ENCODE measurements at places on chromosomes 3 and 15. TPM values are rescaled to one million over a fixed set of nuclear protein-coding genes. Genes with fewer than 3 reads are reported as not detected.

The CYP11A1 gene
- not detected for polyA plus RNA-seq

The COL7A1 gene
- 59.4 TPM for polyA plus RNA-seq

The AHSG gene
- 0.59 TPM for polyA plus RNA-seq

The PRRT3 gene
- polyA plus RNA-seq, result 0.22 TPM

The EXOG gene
- 8.7 TPM for polyA plus RNA-seq

The FOXP1 gene
- polyA plus RNA-seq, result 6.2 TPM

The ZNF654 gene
- 8.2 TPM for polyA plus RNA-seq

The DNASE1L3 gene
- 2.1 TPM for polyA plus RNA-seq

The LPP gene
- polyA plus RNA-seq, result 16.0 TPM

The LINGO1 gene
- 0.06 TPM for polyA plus RNA-seq

The COL6A6 gene
- polyA plus RNA-seq, result not detected

The ITGA11 gene
- polyA plus RNA-seq, result not detected

The RPS27L gene
- 208 TPM for polyA plus RNA-seq

GRCh38 chr15:72227720-72228119, 3.3 kb downstream of the PKM start:
- peak overlapping the region; percentile 99 for H3K27ac ChIP-seq
- H3K4me3 ChIP-seq, result peak overlapping the region; percentile 83
- no peak for DNase-seq
- peaks cover 52% of the 10 kb centered on the region for H3K4me1 ChIP-seq

DNA sequence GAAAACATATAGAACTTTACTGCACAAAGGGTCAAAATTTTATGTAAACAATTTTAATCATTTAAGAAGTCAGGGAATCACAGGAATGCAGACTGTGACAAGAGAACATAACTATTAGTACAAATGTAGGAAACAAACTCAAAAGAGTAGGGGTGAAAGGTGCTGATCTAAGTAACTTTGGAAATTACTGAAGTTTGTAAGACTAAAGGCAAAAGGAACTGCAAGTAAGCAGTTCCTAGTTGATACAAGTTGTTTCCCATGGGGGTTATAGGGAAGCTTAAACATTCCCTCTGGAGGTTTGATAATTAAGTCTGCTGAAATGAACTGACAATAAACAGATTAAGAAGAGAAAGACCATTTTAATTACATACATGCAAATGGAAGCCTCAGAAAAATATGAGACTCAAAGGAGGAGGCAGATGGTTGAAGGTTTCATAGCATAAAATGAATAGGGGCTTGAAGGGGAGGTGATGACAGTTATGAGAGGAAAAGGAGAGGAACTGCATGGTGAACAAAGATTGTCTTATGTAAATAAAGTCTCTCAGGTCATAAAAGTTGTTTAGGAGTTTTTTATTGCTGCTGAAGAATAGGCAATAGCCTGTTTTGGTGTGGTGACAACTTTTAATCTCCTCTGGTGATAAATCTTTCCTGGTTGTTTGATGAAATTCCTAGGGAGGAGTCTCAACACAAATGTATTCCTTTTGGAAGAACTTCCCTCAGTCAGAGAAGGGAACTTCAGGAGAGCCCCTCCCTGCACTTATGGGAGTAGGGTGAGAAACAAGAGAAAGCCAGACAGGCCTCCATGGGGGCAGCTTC, 17.1 kb downstream of the SETMAR start:
- no peaks in the 10 kb centered on the region for H3K27me3 ChIP-seq
- H3K4me3 ChIP-seq, result no peak overlapping the region
- DNase-seq, result no peak

DNA sequence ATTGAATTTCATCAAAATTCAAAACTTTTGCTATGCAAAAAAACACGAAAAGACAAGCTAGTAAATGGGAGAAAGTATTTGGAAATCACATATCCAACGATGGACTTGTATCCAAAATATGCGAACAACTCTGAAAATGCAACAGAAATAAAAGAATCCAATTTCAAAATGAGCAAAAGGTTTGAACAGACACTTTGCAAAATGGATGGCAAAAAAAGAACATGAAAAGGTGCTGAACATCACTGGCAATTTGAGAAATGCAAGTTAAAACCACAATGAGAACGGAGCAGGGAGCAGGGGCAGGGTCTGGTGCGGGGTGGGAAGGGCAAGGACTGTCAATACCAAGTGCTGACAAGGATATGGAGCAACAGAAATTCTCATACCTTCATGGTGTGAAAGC, 23.1 kb upstream of the FOXP1 start:
- no peak overlapping the region for H3K27ac ChIP-seq
- H3K4me1 ChIP-seq, result peaks cover 9% of the 10 kb centered on the region
- H3K36me3 ChIP-seq, result no peaks in the 10 kb centered on the region
- H3K27me3 ChIP-seq, result no peaks in the 10 kb centered on the region
- H3K4me3 ChIP-seq, result no peak overlapping the region

DNA sequence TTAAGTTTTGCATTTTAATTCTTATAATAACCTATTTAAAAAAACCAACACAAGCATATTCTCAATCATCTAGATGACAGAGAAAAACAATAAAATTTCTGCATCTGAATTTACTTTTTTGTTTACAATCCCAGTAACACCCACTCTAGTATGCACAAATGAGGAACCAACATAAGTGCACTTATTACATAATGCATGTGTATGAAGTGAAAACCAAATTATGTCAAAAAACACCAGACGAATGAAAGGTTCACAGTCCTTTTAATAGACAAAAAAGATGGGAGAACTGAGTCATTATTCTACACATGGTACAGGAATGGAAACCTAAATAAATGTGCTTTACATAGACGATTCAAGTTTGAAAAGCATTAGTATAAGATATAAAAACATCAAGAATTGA, 91.7 kb downstream of the NR1I2 start:
- peaks cover 6% of the 10 kb centered on the region for H3K36me3 ChIP-seq
- no peak overlapping the region for H3K4me3 ChIP-seq

- no peak overlapping the region for H3K27ac ChIP-seq
- no peaks in the 10 kb centered on the region for H3K4me1 ChIP-seq
- no peak for DNase-seq
Observed at GRCh38 chr15:53233801-53234200, 443.7 kb upstream of the ONECUT1 start.

DNA sequence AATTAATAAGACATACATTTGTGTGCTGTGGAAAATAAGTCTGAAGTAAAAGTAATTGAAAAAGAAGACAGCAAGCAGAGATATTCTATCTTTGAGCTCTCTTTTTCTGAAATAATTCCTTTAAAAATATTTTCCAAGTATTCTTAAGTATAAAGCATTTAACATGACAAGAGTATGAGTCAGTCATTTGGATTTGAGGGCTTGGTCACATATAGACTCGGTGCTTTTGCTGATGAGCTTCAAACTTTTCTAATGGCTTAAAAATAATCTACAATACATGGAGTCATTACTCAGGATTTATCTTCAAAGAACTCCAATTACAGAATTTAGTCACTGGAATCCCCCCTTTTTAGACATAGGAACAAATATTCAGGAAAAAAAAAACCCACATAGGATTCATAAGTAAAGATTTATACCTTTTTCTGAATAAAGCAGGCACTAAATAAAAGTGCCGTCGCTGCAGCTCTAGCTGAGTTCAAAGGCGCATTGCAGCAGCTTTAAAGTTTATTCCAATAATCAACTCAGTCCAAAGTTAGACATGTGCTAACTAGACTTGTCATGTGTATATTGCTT, 147.5 kb downstream of the CTNNB1 start:
- no peak overlapping the region for H3K4me3 ChIP-seq
- H3K27ac ChIP-seq, result no peak overlapping the region
- no peaks in the 10 kb centered on the region for H3K36me3 ChIP-seq

DNA sequence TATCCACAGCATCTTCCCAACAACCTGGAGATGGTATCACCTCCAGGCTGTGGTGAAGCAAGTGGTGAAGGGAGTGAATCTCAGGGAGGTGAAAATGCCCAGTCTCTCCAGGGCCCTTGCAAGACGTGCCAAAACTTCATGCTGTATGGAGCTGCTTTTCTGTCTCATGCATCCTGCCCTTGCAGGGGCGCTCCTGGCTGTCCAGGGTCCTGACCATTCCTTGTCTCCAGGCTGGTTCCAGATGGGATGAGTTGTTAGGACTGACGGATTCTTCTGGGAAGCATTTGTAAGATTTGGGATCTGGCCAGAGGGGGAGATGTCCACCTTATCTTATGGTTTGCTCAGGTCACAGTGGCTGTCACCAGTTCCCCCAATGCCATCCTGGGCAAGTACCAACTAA, 15.8 kb downstream of the TGM4 start:
- H3K27ac ChIP-seq, result no peak overlapping the region
- no peaks in the 10 kb centered on the region for H3K27me3 ChIP-seq
- no peak for DNase-seq
- peaks cover 39% of the 10 kb centered on the region for H3K4me1 ChIP-seq
- H3K36me3 ChIP-seq, result no peaks in the 10 kb centered on the region

GRCh38 chr3:88509582-88509981, 359.8 kb downstream of the C3orf38 start:
- H3K4me1 ChIP-seq, result no peaks in the 10 kb centered on the region
- H3K36me3 ChIP-seq, result no peaks in the 10 kb centered on the region
- no peak overlapping the region for H3K27ac ChIP-seq

DNA sequence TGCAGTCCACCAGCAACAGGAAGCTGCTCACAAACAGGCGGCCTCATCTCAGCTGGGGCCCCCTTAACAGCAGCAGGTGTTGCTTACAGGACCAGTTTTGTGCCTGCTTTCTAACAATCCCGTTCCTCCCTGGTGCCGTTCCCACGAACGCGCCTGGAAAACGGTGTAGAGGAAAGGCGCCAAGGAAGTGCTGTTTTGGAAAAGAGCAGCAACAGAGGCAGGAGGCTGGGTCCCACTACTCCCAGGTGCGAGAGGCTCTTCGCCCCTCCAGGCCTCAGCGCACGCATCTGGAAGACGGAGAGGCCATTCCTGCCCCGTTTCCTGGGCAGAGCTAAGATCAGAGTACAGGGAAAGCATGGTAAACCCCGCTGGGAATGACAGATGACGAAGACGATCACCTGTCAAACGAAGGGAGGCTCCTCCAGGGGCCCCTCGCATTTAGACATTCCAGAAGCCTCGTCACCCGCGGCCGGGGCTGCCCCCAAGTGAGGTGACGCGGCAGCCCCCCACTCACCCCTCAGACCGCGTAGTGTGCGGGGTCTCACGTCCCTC, 603 bp downstream of the SCAPER start:
- peaks cover 5% of the 10 kb centered on the region for H3K4me1 ChIP-seq
- no peaks in the 10 kb centered on the region for H3K27me3 ChIP-seq
- H3K4me3 ChIP-seq, result peak overlapping the region; percentile 96
- no peaks in the 10 kb centered on the region for H3K36me3 ChIP-seq
- no peak for DNase-seq

DNA sequence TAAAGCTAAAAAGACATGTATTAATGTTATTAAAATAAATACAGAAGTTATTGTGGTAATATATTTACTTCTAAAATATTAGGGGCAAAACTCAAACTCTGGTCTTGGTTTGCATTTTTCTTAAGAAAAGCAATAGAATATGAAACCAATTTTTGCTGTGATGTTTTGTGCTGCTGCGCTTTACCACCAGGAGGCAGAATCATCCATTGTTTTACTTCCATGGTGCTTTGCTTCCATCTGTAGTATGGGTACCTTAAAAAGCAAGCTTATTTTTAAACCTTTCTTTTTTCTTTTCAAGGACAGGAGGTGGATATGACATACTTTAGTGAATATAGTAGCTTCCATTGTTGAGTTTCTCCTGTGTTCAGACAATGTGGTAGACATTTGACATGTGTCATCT, 46.6 kb upstream of the MRPL3 start:
- H3K27ac ChIP-seq, result no peak overlapping the region
- H3K4me3 ChIP-seq, result no peak overlapping the region
- no peak for DNase-seq

GRCh38 chr3:126849768-126850167, 133.1 kb upstream of the PLXNA1 start:
- no peak overlapping the region for H3K27ac ChIP-seq
- H3K27me3 ChIP-seq, result no peaks in the 10 kb centered on the region
- DNase-seq, result no peak

- no peaks in the 10 kb centered on the region for H3K36me3 ChIP-seq
- H3K4me3 ChIP-seq, result no peak overlapping the region
- DNase-seq, result no peak
- no peak overlapping the region for H3K27ac ChIP-seq
- peaks cover 26% of the 10 kb centered on the region for H3K4me1 ChIP-seq
- H3K27me3 ChIP-seq, result no peaks in the 10 kb centered on the region
Observed at GRCh38 chr3:139456386-139456785, 19.9 kb downstream of the RBP2 start.

GRCh38 chr3:29747991-29748390, 467.1 kb downstream of the RBMS3 start:
- H3K27me3 ChIP-seq, result no peaks in the 10 kb centered on the region
- H3K4me3 ChIP-seq, result no peak overlapping the region
- no peak for DNase-seq

DNA sequence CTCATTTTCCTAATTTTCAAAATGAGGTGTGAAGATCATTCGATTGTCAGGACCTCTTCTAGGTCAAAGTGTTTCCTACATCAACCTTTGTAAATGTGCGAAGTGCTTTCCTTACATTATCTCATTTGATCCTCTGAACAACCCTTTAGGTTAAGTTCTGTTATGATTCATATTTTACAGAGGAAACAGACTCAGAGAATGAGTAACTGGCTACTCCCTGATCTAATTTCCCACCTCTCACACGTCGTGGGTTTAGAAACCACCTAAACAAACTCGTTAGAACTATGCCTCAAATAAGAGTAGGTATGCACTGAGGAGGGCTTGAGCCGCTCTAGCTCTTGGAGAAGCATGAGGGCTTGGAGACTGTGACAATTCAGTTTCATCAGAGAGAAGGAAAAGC, 148.6 kb downstream of the CD47 start:
- H3K27me3 ChIP-seq, result no peaks in the 10 kb centered on the region
- DNase-seq, result no peak
- H3K36me3 ChIP-seq, result no peaks in the 10 kb centered on the region
- H3K4me1 ChIP-seq, result no peaks in the 10 kb centered on the region

DNA sequence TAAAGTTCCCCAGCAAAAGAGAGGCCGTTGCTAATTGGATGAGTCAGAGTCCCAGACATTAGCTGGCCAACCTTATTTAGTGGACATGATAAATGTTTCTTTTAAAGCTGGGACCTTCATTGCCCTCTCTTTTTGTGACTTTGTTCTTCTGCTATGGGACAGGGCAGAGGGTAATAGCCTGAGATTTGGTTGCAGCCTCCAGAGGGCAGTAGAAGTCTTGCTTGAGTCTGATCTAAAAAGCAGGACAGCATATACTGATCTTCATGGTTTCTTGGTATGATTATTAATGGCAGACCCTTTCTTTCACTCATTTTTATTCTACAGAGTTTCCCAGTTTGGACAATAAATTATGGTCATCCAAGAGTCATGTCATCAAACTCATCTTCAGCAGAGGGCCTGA, 25.1 kb upstream of the ZKSCAN7 start:
- H3K36me3 ChIP-seq, result no peaks in the 10 kb centered on the region
- H3K4me1 ChIP-seq, result no peaks in the 10 kb centered on the region
- DNase-seq, result no peak
- H3K4me3 ChIP-seq, result no peak overlapping the region
- peaks cover 2% of the 10 kb centered on the region for H3K27me3 ChIP-seq

- no peaks in the 10 kb centered on the region for H3K27me3 ChIP-seq
- DNase-seq, result no peak
- peaks cover 17% of the 10 kb centered on the region for H3K4me1 ChIP-seq
- H3K27ac ChIP-seq, result no peak overlapping the region
- no peak overlapping the region for H3K4me3 ChIP-seq
Observed at GRCh38 chr3:156803952-156804741, 22.0 kb upstream of the LEKR1 start.

All from keratinocyte (primary cell).